ENCODE measurements at places on chromosomes 13 and 19.

GRCh38 chr13:77714119-77714755 lies 16.8 kb downstream of the SLAIN1 start:
- DNase-seq, result no peak

DNA sequence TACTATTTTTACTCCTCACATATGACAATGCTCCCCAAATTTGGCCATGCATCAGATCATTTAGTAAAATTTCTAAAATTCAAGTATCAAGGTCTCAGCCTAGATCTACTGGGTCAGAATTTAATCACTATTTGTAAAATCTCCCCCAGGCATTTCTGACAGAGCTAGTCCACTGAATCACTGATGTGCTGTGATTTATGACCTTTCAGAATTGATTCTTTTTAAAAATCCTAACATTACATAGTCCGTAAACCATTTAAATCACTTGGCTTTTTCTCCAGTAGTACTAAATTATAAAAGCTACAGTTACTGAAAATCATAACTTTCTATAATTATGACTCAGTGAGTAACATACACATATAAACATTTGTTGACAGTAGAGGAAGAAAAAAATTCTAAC lies 92.8 kb upstream of the RAP2A start:
- no peak for DNase-seq

DNA sequence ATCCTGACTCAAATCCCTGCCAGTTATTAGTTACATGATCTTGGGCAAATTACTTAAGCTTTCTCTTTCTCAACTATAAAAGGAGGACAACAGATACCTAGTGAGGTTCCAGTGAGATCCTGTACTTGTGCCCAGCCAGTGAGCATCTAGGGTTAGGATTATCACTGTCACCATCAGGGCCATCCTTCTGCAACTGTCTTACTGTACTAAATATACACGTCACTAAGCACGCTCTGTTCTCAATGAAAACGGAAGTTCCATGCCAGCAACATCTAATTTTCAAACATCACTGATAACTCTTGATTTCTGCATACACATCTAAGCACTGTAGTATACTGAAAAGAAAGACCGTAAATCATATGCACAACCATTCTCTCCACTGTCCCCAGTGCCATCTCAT lies 70.0 kb downstream of the FOXO1 start:
- DNase-seq, result no peak

- DNase-seq, result no peak
These were observed 255.7 kb downstream of the DLEU7 start for GRCh38 chr13:50587645-50588373.

- DNase-seq, result no peak
These were observed 4.7 kb upstream of the B3GNT3 start for GRCh38 chr19:17790059-17790780.

- no peak for DNase-seq
These were observed 3.1 kb downstream of the KISS1R start for GRCh38 chr19:920051-920864.

DNA sequence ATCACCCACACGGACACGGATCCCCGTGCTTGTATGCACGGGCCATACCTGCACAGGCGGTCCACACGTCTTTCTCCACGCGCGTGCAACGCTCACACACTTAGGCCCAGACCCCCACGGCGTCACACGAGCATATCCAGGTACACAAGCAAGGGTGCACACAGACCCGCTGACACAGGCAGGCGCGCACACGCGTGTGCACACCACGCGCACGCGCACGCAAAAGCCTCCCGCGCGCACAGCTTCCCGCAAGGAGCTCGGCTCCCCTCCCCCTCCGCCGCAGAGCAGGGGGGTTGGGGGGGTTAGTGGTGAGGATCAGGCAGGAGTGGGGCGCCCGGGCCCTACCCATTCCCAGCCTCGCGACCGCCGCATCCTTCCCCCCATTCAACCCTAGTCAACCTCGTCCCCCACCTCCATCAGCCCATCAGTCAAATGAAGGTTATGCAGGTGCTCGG lies 407 bp downstream of the RAB3A start:
- no peak for DNase-seq

DNA sequence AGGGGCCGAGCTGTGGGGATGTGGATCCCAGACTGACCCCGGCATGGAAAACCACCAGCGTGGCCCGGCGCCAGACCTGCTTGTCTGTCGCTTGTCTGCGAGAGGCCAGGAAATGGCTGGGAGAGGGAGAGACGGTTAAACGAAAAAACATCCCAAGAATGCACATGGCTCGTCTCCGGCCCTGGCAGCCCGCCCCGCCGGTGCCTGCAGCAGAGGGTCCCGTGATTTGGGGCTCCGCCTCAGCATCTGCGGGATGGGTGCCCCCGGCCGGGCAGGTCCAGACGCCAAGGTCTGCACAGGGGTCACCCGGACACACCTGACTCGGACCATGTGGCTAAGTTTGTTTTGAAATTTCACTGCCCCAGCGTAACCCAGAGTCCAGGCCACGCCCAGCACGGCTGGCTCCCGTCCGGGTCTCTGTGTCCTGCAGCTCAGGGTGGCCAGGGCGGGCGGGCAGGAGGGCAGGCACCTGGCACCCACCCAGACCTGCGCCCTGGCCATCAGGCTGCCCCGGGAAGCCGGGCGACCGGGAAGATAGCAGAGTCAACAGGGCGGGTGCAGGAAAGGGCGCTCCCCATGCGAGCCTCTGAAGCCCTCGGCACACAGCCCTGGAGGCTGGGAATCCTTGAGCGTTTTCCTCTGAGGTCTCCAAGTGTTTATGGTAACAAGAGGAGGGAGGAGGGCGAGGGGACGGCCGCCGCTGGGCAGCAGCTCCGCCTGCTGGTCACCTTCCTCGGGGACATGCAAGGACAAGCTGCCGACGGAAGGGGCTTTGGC lies 103.2 kb downstream of the GADD45B start:
- peak; percentile 33 for DNase-seq

DNA sequence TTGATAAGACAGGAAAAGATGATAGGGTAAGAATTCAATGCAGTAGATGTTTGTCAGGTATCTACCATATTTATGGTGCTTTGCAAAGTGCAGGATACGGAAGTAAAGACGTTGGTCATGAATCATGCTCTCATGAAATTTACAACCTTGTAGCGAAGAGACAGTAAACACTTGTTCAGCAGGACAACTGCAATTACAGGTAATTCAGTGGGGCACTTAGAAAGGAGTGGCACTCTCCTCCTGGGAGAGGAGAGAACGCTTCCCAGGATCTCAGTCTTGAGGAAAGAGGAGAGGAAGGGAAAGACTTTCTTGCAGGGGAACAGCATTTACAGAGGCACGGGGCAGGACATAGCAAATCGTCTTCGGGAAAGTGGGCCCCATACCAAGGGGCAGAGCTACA lies 46.4 kb downstream of the SOX1 start:
- no peak for DNase-seq

Data from stimulated activated CD8-positive, alpha-beta memory T cell treated with anti-CD3 and anti-CD28 coated beads, Interleukin-4, amount 100 ng/mL, for 4 hours (primary cell).